ENCODE measurements at places on chromosomes 7 and 10.

DNA sequence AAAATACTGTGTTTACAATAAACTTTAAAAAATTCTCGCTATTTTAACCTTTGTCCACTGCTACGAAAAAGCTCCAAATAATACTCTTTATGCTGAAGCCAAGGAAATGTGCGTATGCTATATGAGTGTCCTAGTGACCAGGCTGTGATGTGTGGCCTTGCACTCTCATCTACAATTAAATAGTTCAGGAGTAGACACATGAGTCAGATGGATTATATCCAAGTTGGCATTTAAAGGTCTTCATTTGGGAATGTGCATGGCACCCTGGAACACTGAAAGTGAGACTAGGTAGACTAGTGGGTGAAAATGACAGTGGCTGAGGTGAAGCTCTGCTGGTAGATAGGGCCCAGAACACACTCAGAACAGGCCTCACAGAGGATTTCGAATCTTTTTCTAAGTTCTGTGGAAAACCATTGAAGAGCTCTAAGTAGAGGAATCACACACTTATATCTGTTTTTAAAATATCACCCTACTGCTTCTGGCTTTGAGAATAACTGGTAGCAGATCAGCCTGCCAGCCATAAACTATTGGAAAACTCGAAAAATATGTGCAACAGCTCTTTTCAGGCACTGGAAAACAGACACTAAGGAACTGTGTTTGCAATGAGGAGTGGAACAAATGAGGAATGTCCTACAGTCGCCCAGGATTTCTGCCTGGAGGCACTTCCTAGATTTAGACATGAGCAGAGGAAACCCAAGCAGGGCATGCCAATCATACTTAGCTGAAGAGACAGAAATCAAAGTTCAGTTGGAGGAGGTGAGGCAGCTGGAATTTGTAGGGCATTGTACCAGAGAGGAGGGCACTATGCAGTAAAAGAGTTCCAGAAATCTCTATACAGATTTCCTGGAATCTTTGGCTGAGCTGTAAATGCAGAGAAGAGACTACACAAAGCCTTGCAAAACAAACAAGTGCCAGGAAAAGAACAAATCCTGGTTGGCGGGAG is 603.8 kb upstream of the LRRTM3 start:
- peak; percentile 24 for DNase-seq

- DNase-seq = no peak
These were observed 62.5 kb upstream of the TOMM7 start for GRCh38 chr7:22884911-22885788.

- no peak for DNase-seq
These were observed 102.8 kb upstream of the CDK13 start for GRCh38 chr7:39847227-39847626.

DNA sequence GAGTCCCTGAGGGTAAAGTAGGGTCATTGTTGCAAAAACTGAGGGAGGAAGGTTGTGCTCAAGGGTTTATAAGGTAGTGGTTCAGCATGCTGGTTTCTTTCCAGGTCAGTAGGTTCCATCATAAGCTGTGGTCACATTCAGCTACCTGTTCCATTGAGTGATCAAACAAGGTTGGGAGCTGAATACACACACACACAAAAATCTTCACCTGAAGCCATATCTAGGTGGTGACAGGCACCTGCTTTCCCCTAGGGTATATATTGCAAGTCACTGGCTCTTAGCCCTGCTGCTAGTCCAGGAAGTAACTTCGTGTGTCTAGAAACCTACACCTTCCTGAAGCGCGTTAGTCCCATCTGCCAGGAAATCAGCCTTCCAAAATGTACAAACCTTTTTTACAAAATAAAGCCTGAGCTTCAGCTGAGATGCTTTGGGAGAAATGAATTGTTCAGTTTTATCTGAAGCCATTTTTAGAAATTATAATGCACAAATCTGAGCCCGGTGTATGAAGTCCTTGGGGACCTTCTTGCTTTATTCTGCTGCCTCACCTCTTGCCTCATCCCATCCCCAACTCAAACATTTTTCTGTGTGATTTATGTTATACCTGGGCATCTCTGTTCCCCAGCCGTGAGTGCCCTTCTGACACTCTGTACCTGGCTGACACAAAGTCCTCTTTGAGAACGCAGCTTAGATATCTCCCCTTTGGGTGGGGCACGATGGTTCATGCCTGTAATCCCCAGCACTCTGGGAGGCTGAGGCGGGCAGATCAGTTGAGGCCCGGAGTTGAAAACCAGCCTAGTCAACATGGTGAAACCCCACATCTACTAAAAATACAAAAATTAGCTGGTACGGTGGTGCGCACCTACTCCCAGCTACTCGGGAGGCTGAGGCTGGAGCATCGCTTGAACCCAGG is 10.6 kb upstream of the LAMTOR4 start:
- DNase-seq = no peak

DNA sequence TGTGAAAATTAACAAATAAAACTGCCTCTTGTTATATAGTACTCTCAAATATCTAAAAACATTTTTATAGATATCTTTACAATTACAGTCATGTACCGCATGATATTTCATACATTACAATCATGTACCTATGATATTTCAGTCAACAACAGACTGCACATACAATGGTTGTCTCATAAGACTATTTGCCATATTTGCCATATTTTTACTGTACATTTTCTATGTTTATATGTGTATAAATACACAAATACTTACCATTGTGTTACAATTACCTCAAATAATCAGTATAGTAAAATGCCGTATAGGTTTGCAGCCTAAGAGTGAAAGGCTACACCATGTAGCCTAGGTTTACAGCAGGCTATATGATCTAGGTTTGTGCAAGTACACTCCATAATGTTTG is 336.0 kb upstream of the PCDH15 start:
- DNase-seq = no peak

DNA sequence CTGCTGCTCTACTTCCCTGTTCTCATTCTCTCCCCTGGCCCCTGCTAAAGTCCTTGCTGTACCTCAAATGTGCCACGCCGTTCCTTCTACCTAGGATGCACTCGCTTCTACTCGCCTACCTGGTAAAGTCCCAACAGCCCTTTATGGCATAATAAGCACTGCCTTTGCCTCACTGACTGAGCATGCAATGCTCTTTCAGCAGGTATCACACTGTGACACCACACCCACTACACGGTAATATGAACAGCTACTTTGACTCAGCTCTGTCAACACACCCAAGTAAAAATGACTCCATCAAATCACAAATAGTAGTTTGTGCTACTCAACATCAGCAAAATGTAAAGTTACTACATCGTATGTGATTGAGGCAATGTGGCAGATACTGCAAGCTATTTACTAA is 37.6 kb downstream of the FAM204A start:
- DNase-seq = no peak

DNA sequence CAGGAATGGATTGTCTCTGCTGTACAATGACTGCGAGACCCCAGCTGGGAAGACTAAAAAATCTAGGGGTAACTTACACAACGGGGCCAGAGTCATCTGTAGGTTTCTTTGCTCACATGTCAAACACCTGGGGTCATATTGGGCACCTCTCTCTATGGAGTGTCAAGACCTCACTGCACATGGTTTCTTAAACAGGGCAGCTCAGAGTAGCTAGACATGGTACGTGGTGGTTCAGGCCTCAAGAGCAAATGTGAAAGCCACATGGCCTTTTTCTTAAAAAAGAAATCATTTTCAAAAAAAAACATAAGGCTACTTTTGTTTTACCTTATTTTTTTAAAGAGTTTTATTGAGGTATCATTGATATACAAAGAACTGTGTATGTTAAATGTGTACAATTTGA is 162.2 kb upstream of the ITGB1 start:
- DNase-seq = no peak

DNA sequence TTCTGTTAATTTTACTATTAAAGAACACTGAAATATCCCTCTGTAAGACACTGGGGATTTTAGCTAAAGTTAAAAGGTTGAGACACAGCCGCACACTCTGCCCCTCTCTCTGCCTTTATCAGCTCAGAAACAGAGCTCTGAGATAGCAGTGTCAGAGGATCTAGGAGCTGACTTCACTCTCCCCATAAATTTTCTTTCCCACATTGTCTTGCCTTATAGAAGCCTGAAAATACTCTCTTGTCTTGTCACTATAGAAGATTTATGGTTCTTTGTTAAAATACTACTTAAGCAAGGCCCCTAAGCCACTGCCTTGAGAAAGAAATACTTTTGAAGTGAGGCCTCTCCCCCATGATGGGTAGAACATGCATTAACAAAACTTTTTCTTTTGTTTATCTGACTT is 105.7 kb upstream of the C10orf90 start:
- DNase-seq = no peak

DNA sequence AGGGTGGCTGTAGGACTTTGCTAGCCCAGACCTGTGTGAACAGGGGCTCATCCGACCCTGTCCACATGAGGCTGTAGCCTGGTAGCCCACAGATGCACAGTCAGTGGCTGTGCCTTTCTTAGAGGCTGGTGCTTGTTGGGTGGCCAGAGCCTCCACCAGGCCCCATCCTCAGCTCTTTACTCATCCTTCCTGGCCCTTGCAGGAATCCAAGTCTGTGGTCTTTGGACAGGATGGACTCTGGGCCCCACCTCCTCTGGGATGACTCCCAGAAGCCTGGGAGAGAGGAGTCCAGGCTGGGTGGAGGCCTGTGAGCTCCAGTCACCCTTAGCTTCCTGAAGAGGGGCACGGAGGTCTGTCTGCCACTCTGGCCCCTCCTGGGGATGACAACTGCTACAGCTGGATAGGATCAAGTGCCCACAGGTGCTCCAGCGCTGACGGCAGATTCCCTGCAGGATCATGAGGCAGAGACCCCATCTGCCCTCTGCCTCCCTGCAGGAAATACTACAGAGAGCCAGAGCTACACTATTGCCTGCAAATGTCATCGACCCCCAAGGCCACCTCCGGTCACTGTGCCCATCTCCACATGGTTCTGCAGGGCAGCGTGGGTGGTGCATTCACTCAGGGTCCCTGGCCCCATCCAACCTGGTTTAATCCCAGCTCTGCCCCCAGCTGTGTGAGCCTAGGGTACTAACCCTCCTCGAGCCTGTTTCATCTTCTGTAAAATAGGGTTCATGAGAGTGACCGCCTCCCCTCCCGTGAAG is 114.5 kb downstream of the PTPN20 start:
- DNase-seq = no peak

- no peak for DNase-seq
These were observed 150.4 kb downstream of the MAD1L1 start for GRCh38 chr7:2082139-2082998.

DNA sequence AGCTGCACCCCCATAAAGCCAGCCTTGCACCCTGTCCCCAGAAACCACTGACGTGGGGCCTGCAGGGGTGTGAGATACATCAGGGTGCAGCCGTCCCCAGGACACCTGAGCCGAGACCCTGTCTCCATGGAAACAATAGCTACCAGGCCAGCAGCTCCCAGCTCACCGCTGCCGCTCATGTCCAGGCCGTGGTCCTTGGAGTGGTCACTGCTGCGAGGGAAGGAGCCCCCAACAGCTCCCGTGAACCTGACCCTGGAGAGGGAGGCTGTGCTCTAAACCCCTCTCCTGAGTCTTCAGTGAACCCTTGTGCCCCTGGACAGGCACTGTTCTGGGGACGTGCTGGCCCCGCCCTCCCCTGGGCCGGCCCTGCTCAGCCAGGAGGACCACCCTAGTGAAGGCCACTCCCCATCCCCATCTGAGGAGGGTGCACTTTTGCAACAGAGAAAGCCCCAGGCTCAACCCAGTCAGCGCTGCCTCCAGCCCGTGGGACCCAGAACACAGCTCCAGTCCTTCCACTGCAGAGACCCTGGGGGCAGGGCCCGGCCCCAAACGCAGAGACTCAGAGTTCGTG is 19.6 kb upstream of the INPP5A start:
- no peak for DNase-seq

DNA sequence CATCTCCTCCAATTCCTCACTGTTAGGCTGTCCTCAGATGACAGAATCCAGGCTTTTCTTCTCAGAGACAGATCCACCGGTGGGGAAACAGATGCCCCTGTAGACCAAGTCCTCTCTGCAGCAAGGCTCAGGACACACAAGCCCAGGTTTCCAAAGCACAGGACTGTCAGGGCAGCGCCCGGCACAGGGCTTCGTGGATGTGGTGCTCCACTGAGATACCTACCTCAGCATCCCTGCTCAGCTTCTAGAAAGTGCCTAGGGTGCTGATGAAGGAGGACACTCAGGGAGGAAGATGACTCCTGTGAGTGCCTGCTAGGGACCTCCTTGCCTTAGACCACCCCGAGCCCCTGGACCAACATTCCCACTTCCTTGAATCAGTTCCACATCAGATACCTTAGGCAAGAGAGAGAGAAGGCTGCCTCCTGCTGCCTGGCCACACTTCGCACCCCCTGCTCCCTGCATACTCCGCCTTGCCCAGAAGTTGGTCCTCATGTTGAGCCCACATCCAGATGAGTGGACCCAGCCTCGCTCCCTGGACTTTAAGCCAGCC is 8.9 kb upstream of the RBP3 start:
- no peak for DNase-seq

- no peak for DNase-seq
These were observed 16.3 kb downstream of the ACSL5 start for GRCh38 chr10:112390125-112390703.

DNA sequence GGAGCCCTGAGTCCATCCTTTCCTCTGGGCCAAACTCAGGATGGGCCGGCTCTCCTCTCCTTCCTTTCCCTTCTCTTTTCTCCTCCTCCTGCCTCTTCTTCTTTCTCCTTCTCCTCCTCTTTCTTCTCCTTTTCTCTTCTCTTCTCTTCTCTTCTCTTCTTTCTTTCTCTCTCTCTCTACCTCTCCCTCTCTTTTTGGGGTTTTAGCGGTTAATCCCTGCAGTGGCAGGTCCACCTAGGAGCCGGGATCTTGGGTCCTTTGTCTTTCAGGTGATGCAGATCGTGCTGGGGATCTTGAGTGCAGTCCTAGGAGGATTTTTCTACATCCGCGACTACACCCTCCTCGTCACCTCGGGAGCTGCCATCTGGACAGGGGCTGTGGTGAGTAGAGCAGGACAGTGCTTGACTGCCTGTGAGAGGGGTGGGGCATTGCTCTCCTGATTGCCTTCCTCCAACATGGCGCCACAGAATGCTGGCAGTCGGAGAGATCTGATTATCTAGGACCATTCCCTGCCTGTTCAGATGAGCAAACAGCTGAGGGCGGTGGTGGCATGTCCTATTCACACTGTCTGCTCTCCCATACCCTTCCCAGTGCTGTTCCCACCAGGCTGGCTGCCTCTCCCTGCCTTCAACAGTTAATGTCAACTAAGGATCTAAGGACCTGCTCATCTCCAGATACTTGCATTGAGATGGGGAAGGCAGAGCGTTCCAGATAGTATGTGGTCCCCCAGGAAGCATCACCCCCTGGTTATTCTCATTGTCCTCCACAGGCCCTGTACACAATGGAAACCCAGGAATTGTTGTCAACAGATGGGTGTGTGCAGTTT is 1.6 kb downstream of the TMEM176A start:
- no peak for DNase-seq

GRCh38 chr7:28725911-28726310 is 232.2 kb downstream of the TRIL start:
- no peak for DNase-seq

- DNase-seq = no peak
These were observed 63.1 kb upstream of the DUSP5 start for GRCh38 chr10:110434489-110435096.

DNA sequence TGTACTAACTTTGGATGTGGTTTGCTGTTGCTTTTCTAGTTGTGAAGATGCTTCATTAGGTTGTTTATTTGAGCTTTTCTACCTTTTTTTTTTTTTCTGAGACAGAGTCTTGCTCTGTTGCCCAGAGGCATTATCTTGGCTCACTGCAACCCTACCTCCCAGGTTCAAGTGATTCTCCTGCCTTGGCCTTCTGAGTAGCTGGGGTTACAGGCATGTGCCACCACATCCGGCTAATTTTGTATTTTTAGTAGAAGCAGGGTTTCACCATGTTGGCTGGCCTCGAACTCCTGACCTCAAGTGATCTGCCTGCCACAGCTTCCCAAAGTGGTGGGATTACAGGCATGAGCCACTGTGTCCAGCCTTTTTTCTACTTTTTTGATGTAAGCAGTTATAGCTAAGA is 93.7 kb downstream of the ADAM22 start:
- DNase-seq = no peak
